ENCODE measurements at places on chromosomes 5 and 9.

GRCh38 chr5:167049043-167049663, 1242.3 kb upstream of the WWC1 start:
- no peak for DNase-seq

DNA sequence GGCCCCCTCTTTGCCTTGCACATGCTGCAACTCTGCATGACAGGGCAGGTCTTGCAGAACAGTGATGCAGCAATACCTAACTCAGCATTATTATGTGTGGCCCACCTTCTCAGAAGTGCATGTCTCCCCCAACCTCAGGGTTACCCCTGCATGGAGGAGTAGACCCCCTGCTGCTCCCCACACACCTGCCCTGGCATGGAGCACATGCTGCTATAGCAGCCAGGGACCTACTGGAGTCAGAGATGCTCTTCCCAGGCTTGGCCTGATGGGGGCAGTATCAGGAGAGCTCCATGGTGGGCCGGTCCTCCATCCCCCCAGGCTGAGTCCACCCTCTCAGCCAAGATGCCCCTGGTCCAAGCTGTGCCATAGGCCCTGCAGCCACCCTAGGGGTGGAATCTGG, 13.2 kb upstream of the BOD1 start:
- DNase-seq = no peak

DNA sequence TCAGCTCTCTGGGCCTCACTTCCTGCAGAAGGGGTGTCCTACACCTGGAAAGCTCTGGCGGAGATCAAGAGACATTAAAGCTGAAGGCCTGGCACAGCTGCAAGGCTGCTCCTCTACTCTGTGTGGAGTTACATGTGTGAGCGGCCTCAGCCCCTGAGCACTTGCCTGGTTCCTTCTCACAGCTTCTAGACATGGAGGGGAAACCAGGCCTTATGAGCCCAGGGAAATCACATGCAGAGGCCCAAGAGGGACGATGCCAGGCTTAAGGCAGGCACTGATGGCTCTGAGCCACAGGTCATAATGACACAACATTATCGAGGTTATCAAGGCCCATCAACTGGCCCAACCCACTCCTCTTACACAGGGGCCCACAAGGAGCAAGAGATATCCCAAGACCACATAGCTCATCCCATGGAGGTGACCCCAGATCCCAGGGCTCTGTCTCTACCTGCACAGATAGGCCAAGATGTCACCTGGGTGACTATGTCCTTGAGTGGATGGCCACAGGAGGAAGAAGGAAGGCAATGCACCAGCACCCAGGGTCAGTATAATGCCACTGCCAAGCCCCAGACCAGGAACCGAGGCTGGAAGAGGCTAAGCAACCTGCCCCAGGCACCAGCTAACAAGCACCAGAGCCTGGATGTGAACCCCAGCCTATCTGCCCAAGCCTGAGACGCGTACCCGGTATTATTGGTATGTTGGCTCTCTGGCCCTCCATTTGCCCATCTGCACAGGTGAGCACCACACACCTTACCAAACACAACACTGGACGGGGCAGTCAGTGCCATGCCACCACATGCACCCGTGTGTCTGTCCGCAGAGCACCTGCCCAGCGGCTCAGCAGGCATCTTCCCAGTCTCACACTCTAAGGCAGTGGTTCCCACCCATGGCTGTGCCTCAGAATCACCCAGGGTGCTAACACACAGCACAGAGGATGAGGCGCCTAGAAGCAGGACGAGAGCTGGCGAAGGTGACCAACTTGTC, 143.3 kb downstream of the GABBR2 start:
- no peak for DNase-seq

DNA sequence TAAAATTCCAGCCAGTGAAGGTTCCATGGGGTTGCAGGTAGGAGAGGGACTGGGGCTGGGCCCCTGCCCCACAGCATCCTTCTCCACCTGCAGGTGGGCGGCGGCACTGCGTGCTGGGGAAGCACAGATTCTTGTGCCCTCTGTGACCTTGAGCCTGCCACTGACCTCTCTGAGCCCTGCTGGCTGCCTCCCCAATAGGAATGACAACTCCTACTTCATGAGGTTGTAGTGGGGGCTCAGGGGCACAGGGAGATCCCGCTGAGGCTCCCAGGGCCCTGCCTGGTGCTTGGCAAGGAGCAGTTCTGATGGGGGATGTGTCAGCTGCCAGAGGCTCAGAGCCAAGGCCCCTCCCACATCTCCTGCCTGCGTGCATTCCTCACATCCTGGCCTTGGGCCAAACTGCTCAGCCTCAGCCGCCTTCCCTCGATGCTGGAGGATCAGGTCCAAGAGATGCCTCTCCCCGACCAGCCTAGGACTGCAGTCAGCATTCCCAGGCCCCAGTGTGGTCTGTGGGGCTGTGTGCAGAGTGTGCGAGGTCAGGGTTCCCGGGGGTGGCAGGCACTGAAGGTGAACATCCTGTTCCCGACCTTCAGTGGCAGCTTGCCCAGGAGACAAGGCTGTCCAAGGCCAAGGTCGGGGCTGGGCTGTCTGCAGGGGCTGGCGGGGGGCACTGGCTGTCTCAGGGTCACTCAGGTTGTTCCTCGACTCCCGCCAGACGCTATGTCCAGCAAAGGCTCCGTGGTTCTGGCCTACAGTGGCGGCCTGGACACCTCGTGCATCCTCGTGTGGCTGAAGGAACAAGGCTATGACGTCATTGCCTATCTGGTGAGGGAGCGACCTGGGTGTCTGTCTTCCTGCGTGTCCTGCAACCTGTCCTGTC, 7.0 kb downstream of the ASS1 start:
- peak; percentile 70 for DNase-seq

DNA sequence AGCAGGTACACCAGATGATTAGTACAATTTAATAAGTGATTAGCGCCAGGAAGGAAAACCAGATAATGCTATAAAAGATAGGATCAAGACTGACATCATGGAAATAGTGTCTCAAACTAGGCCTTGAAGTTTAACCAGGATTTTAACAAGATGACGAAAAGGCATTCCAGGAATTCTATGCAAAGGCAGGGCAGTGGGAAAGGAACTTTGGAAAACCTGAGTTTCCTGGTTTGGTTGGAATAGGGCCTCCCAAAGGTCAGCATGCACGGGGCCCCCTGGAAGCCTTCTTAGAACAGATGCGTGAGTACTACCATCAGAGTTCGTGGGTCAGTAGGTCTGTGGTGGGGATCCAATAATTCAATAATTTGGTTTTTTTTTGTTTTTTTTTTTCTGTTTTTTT, 935.2 kb upstream of the DMAC1 start:
- DNase-seq = no peak

DNA sequence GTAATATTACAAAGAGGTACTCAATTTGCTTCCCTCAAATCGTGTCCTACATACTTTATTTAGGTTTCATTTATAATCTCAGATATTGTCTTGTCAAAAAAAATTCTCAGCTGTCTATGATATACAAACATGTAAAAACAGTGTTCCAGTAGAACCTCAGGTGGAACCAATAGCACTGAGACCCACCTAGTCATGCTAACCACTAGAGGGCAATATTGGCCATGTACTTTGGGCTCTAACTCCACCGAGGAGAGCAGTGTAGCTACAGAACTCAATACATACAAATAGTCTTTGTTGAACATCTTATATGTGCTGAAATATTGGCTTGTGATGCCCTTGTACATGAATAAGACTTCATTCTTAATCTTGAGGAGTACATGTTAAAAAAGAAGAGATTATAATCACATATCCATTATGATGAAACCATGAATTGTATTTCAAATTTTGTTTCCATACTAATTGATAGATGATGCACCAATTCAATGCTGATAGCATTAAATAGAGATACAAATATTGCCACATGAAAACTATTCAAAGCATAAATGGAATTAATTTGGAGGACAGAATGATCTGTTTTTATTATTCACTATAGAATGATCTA, 71.2 kb upstream of the CNTLN start:
- peak; percentile 16 for DNase-seq

- no peak for DNase-seq
Measured at GRCh38 chr9:100216178-100216787, 117.2 kb downstream of the INVS start.

- DNase-seq = no peak
Measured at GRCh38 chr9:76023715-76024195, 133.3 kb downstream of the PCSK5 start.

GRCh38 chr9:137286975-137287383, 9.5 kb downstream of the TOR4A start:
- no peak for DNase-seq

GRCh38 chr5:33817301-33817700, 74.5 kb downstream of the ADAMTS12 start:
- DNase-seq = no peak

DNA sequence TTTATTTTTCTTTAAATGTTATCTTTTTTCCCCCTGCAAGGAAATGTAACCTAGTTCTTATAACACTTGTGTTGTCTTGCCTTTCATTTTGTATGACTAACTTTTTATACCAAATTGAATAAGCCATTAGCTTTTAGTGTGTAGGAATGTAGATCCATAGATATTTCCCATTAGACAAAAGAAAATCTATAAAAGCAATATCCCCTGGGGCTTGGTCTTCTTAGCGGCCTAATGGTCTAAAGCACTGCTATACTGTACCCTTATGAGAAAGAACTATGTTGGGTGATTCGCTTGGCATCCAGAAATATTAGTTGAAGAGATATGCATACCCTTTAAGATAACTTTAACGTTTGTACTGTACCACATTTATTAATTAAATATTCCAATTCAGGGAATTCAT, 289.2 kb downstream of the CCDC171 start:
- no peak for DNase-seq

GRCh38 chr5:170501361-170501760, 2.5 kb upstream of the KCNIP1 start:
- DNase-seq = no peak

DNA sequence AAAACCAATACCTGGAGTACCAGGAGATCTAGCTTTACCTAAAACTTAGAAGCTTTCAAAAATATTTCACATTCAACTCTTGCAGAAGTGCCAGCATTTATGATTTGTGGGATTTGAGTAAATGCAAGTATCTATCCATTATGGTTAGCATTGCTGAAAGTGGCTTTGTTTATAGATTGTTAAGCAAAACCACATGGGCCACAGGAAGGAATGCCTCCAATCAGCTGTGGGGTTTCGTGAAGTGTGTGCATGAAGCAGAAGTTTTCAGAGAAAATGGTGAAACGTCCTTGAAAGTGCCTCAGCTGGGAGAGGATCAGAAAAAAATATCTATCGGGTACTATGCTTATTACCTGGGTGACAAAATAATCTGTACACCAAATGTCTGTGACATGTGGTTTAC, 4.2 kb downstream of the LECT2 start:
- DNase-seq = no peak

- no peak for DNase-seq
Measured at GRCh38 chr5:118647587-118647986, 340.8 kb downstream of the DTWD2 start.

GRCh38 chr5:141958113-141958512, at the start of gene PCDH12:
Gene PCDH12, minus strand, starts transcription at chr5:141958202. Its CDS starts 351 bp downstream, at chr5:141957851.
- no peak for DNase-seq

- peak; percentile 58 for DNase-seq
Measured at GRCh38 chr5:125198270-125198974, 452.0 kb upstream of the ZNF608 start.

DNA sequence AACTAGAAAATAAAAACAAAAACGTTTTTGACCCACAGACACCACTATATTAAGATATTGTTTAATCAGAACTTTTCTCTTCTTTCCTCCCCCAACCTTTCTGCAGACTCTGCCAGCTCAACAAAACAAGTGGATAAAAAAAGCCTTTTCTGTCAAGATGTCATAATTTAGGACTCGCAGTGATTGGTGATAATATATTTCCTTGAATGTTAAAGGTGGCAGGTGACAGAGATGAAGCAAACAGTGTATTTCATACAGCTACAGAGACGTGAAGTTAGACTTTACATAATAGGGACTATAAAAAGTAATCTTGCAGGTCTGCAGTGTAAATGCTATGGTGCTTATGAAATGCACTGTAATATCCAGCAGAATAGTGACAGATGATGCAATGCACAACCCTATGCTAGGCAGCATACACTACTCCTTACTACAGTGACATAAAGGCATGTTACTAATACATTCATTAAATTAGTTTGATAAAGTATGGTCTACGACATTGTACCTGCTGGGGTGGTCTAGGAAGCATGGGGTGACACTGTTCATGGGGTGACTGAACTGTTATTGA, 326.7 kb upstream of the GRAMD2B start:
- DNase-seq = no peak

DNA sequence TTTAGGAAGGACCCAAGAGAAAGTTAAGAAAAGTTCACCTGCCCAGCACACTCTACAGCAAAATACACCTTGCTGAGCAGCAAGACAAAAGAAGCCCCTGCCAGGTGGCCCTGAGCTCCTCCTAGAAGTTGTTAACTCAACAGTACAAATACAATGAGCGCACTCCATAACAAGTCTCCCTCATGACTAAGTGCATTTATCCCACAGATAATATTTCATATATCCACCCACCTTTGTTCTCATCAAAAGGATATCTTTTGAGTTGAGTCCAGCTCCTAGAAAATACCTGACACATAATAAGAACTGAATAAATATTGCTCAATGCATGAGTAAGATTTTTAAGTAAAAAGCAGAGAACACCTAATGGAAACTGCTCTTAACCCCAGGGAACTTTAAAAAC, 73.3 kb downstream of the ABCA1 start:
- no peak for DNase-seq

DNA sequence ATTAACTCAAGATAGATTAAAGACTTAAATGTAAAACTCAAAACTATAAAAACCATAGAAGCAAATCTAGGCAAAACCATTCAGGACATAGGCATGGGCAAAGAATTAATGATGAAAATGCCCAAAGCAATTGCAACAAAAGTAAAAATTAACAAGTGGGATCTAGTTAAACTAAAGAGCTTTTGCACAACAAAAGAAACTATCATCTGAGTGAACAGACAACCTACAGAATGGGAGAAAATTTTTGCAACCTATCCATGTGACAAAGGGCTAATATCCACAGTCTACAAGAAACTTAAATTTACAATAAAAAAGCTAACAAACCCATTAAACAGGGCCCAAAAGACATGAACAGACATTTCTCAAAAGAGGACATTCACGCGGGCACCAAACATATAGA, 34.4 kb upstream of the ZFAND5 start:
- no peak for DNase-seq

DNA sequence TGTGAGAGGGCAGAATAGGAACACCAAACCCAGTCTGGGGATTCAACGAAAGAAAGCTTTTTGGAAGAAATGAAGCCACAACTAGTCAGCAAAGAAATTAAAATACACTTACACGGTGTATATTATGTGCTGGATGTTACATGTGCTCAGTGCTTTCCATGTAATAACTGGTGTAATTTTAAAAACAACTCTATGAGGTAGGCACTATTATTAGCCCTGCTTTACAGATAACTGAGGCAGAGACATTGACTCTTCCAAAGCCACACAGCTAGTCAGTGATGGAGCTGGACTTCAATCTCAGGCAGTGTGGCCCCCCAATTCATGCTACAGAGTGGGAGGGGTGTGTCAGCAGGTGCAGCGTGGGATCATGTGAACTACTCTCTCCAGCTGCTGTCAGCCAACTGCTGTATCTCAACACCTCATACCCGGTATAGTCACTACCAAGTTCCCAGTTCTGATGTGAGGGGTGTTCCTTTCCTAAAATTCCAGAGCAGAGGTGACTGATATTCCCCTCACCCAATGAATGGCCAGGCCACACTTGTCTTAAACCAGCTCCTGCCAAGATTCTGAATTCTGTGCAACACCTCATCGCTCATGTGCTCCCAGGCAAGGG, 33.8 kb upstream of the TJP2 start:
- no peak for DNase-seq

Measured in amniotic stem cell (primary cell).